ENCODE measurements at places on chromosomes 5 and 9.

DNA sequence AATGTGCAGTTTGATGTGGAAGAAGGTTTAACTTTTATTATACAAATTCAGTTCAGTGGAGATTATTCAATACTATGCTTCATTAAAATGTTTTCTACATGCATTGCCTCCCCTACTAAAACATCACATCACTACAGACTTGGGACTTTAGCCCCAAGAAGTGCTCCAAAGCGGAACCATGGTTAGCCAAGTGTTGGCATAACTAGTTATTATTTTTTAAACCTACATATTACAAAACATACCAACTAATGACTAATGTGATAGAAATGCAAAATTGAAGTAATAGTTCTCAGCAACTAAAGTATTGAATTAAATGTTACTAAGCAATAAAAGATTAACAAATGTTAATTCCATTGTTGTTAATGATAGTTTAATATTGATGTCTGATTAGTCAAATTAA, 74.5 kb downstream of the XRCC4 start:
- no peak for DNase-seq

DNA sequence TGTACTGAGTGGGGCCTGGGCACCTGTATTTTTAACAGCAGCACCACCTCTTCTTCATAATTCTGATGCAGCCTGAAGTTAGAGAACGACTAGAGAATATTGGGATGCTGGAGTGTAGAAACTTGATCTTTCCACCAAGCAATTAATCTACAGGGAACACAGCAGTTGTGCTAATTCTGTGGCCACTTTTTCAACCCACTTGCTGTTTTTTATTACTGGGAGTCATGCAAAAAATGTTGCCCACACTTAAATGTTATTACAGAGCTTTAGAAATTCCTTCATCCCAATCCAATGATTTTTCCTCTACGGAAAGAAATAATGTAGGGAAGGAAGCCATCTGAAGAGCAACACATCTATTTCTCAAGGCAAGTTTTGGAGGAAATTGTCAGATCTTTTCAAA, 190.9 kb upstream of the TUT7 start:
- no peak for DNase-seq

GRCh38 chr5:154309805-154310204, 119.3 kb downstream of the GALNT10 start:
- no peak for DNase-seq

- no peak for DNase-seq
These were observed 1095.1 kb downstream of the DTWD2 start for GRCh38 chr5:117893211-117893610.

- no peak for DNase-seq
These were observed 52.0 kb upstream of the SLC25A51 start for GRCh38 chr9:37955781-37956422.

- no peak for DNase-seq
These were observed 87.5 kb upstream of the PRRC1 start for GRCh38 chr5:127429928-127430327.

- DNase-seq: no peak
These were observed 62.6 kb upstream of the IL12B start for GRCh38 chr5:159392871-159393270.

- no peak for DNase-seq
These were observed 131.8 kb upstream of the RGMB start for GRCh38 chr5:98641671-98642070.

DNA sequence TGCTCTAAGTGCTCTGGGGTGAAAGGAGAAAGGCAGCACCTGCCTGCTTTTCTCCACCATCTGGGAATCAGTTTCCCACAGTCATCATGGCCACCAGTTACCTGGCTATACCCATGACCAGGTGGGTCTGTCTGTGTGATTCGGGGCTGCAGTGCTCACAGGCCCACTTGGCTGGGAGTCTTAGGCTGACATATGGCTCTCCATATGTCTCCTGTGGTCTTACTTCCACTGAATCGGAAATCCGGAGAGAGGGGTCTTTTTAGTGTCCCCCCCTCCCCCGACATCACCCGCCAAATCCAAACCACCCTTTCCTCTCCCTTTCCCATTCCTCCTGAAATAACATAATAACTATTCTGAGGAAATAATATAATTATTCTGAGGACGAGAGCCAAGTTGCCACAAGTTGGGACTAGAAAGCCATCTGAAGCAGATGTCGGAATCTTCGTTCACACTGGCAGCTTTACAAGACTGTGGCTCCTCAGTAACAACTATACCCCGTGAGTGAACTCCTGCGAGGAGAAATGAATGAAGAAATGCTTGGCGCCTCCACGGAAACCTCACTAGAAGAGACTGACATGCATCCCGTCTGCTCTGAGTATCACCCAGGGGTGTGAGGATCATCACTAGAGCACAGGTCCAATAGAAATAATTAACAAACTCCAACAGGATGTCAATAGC, 143.4 kb downstream of the MYO10 start:
- no peak for DNase-seq

- no peak for DNase-seq
These were observed 44.6 kb downstream of the WHRN start for GRCh38 chr9:114460513-114461199.

GRCh38 chr9:134291452-134291881, 34.8 kb upstream of the RXRA start:
- DNase-seq: no peak

DNA sequence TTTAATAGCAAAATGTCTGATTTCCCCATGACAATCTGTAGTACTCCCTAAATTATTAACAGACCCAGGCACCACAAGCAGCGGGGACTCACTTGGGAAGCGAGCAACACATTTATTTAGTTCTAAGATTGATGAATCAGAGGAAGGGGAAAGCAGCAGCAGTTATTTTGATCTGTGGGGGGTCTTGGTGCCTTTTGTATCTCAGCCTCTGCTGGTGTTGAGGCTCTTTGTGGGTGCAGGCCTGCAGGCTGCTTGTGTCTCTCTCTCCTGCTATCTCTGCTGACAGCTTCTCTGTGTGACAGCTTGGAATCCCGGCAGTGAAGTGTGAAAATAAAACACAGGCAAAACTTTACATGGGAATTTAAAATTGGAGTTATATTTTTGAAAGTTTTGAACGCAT, 878.2 kb upstream of the DMAC1 start:
- no peak for DNase-seq

- DNase-seq: no peak
These were observed 72.4 kb upstream of the NTRK2 start for GRCh38 chr9:84597131-84597530.

- DNase-seq: no peak
These were observed 692.8 kb upstream of the CDH18 start for GRCh38 chr5:20680718-20681302.

- DNase-seq: no peak
These were observed 623 bp downstream of the FLT4 start for GRCh38 chr5:180648658-180649296.

DNA sequence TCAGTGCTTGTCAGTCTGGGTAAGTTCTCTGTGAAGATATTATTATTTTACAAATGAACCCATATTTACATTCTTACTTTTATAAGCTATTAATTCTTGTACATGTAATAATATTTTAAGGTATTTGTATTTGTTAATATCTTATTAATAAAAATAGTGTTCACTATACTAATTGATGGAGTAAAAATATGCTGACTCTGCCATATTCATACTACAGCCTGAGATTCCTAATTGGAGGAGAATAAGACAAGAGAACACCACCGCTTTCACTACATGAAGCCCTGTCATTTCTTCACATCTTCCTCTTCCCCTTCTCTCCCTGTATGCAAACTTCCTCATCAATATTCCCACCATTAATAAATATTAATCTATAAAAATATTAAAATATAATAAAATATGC, 167.6 kb upstream of the TUSC1 start:
- no peak for DNase-seq

DNA sequence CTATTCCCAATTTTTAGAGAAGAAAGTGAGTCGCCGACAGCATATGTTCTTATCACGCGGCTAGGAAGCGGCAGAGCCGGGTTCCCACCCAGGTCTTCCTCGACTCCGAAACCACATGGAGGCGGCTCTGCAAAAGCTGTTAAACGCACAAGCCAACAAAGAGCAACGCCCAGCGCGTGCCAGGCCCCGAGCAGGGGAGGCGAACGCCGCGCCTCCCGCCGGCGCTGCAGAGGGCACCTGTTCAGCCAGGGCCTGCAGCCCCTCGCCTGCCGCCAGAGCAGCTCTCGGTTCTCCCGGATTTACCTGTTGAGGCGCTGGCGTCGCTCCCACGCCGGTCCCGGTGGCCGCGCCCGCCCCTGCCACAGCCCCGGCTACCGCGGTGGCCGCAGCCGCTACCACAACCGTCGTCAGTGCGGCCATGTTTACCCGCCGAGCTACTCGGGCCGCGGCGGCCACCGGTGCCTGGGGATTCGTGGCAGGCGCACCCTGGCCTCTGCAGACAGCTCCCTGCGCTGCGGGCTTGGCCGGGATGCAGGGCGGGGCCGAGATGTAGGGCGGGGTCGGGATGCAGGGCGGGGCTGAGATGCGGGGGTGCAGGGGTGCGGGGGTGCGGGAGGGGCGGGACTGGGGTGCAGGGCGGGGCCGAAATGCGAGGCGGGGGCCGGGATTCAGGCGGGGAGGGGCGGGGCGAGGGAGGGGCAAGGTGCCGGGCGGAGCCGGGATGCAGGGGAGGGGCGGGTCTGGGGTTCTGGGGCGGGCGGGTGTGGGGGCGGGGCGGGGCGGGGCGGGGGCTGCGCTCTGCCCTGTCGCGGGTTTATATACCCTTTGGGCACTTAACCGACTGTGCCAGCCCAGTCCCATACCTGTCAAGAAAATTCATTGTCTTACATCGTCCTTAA, at the start of gene CCDC112:
Gene CCDC112 (minus strand): TSS at position 531 of the 899 bp plus-strand sequence. CDS start 111 bp downstream, at position 420.
- DNase-seq: peak; percentile 69

DNA sequence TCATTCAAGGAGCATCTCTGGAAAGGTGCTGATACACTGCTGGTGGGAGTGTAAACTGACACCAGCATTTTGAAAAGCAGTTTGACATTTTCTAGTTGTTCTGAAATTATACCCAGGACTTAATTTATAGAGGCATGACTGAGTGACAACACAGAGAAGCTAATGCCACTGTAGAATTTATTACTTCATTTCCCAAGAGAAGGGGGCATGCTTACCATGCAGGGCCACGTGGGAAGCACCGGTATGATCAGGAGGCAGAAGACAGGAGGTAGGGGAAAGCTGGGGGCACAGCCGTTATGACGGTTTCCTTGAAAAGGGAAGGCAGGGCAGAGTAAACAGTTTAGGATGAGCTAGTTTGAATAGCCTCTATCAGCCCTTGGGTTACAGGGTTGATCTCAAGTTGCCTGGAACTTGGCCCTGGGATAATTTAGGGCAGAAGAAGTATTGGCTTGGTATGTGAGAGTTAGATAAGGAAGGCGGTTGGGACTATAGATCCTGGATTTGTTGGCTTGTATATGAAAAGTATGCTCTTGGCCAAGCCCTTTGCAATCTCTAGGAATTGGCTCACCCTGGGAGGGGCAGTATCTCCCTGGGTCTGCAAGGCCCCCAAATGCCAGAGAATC, 305.7 kb downstream of the ENC1 start:
- no peak for DNase-seq

DNA sequence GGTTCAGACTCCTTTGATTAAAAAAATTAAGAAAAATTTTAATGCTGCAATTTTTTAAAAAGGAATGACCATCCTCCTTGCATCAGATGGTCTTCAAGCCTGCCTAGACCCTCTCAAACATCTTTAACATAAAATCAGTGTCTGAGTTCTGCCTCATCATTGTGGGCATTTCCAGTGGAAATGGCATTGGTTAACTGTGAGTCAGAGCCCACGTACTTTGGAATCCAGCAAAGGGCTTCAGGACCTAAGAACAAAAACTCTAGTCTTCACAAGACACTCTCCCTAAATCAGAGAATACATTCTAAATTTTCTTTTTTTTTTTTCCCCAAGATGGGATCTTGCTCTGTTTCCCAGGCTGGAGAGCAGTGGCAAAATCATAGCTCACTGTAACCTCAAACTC, 9.4 kb upstream of the C5orf15 start:
- no peak for DNase-seq

DNA sequence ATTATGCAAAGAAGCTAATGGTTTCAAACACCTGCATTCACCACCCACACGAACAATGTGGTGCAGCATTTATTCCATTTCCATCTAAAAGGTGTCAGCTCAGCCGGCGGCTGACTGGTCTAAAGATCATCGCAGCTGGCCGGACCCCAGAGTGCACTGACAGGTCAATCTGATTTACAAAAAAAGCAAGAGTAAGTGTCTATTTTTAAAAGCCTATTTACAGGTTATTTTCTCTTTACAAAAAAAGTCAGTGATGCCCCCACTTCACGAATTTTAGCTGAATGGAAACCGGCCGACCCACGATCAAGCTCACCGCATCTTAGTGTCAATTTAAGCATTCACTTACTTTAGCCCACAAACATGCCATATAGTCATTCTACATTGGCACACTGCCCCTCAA, 58.3 kb downstream of the SEMA4D start:
- DNase-seq: no peak

DNA sequence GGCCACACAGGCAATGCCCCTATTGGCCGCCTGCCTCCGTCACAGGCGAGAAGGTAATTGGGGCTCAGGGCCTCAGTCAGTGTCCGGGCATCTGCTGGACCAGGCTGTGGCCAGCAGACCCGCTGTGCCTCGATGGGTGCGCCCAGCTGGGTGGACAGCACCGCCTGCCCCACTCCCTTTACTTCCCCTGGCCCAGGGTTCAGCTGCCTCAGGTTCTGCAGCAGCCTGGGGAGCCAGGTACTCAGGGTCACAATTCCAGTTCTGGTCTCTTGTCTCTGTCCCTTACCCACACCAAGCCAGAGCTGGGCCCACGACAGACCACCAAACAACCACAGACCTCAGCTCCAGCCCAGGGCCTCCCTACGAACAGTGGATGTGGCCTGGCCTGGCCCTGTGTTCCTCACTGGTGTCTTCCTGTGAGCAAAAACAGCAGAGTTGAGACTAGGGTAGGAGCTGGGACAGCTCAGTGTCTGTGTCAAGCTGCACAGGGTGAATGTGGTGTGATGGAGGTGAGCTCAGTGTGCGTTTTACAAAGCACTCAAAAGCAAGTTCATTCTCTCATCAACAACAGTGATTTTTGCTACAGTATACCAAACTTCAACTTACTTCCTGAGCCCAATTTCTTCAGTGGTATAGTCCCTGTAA, 33.4 kb upstream of the SUSD3 start:
- no peak for DNase-seq

GRCh38 chr5:52800394-52801213, 12.9 kb downstream of the ITGA1 start:
- DNase-seq: peak; percentile 12
